Thoracic aorta endothelial cell (primary cell): ENCODE measurements at places on chromosomes 3 and 15. TPM values are rescaled to one million over a fixed set of nuclear protein-coding genes. Genes with fewer than 3 reads are reported as not detected.

The WDR49 gene
- under 0.01 and 0.07 TPM in 2 replicates for total RNA-seq

The CCDC54 gene
- not detected in 2 replicates for total RNA-seq

The CHRM5 gene
- not detected in 2 replicates for total RNA-seq

The C2CD4A gene
- total RNA-seq = 1.3 and 2.9 TPM in 2 replicates
